ENCODE measurements at places on chromosomes 4 and X.

DNA sequence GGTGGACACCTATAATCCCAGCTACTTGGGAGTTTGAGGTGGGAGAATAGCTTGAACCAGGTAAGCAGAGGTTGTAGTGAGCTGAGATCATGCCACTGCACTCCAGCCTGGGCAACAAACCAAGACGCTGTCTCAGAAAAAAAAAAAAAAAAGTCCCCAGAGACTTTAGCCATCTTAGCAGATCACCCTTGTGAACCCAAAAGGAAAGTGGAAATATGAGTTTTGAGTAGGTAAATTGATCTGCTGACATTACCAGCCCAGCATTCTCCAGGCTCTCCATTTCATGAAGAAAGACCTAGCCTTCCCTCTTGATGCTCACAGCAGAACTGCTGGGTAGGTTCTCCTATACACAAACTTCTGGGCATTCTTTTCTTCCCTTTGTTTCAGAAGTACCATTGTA is 24.5 kb upstream of the HNRNPD start:
- no peak for DNase-seq

DNA sequence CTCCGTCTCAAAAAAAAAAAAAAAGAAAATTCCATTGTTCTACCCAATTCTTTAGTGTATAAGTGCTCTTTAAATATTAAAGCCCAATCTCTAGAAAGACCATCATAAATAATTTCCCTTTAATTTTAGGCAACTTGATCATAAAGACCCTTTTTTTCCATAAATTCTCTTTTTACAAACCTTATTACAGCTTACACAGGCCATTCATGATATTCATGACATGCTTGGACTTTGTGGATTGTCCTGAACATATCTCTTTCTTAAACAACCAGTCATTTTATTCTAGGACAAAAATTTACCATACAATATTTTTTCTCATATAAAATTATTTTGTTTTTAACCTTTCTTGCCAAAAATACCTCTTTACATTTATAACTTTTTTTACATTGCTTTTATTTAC is 30.5 kb downstream of the TLR8 start:
- DNase-seq, result no peak

- no peak for DNase-seq
These were observed 113.0 kb downstream of the EGF start for GRCh38 chr4:110025718-110026117.

DNA sequence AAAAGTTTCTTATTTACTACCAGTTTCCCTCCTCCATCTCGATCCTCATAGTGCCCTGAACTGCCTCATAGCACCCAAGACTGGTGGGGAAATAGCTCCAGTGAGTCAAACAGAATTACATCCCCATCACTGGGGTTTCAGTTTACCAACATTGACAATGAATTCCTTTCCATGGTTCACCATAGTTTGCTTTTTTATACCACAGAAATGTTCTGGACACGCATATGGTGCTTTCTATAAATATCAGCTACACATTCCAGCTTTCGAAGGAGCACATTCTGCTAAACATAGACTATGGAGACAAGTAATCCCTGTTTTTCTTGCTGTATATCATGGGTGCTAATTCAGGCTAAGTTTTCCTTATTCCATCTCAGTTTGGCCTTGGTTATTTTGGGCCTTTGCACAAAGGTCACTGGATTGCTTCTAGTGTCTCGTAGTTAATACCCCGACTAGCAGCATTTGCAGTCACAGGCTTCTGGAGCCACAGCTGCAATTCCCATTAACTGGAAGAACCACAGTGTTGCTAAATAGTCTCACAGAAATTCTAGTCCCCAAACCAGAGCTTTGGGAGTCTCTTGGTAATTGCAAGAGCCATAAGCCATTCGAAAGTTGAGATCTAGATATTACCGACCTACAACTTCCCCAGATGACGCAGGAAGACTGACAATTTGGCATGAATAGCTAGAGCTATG is 53.4 kb upstream of the TRPC3 start:
- no peak for DNase-seq

DNA sequence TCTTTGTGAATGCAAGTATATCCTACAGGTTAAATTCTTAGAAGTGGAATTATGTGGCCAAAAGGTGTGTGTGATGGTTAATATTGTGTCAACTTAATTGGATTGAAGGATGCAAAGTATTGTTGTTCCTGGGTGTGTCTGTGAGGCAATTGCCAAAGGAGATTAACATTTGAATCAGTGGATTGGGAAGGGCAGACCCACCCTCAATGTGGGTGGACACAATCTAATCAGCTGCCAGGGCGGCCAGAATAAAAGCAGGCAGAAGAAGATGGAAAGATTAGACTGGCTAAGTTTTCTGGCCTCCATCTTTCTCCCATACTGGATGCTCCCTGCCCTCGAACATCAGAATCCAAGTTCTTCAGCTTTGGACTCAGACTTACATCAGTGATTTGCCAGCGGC is 76.2 kb upstream of the GBA3 start:
- no peak for DNase-seq
